ENCODE measurements at places on chromosomes 2 and 18.

- no peak for DNase-seq
These were observed 42.2 kb downstream of the SLC40A1 start for GRCh38 chr2:189538402-189538801.

GRCh38 chr18:59466980-59467379 is 107.9 kb upstream of the LMAN1 start:
- no peak for DNase-seq

GRCh38 chr2:66275984-66276383 is 158.9 kb upstream of the MEIS1 start:
- no peak for DNase-seq

- DNase-seq, result no peak
These were observed 32.8 kb downstream of the RFX8 start for GRCh38 chr2:101442042-101442666.

- no peak for DNase-seq
These were observed 200.6 kb downstream of the NRP2 start for GRCh38 chr2:205882806-205883425.

- DNase-seq, result no peak
These were observed 8.2 kb upstream of the GPR17 start for GRCh38 chr2:127637725-127638252.

Measured in posterior cingulate gyrus (tissue), 11 donors.